ENCODE measurements at places on chromosomes 3 and 15.

- peak; percentile 93 for DNase-seq
These were observed 466.9 kb downstream of the SOX2 start for GRCh38 chr3:182178488-182179200.

DNA sequence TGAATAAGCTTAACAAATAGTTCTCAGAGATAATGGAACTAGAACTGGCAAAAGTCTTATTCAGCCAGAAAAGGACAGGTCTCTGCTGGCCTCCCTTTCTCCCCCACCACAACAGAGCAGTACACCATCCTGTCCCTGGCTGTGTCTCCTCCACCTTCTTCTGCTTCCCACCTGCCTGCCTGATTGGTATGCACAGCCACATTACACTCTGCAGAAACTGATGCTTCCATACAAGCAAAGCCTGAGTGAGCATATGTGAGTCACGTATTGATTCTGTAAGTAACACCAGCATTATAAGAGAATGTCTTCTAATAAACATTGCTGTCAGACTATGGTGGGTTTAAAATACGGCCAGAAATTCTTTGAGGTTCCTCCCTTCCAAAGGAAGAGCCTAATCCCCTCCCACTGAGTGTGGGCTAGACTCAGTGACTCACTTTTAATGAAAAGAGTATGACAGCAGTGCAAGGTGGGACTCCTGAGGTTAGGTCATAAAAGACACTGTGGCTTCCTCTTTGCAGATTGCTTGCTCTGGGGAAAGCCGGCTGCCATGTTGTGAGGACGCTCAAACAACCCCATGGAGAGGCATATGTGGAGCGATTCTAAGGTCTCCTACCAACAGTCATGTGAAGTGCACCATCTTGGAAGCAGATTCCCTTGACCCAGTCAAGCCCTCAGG, 44.4 kb downstream of the ANXA2 start:
- no peak for DNase-seq

- DNase-seq = no peak
These were observed 17.4 kb upstream of the RTP2 start for GRCh38 chr3:187719628-187720336.

DNA sequence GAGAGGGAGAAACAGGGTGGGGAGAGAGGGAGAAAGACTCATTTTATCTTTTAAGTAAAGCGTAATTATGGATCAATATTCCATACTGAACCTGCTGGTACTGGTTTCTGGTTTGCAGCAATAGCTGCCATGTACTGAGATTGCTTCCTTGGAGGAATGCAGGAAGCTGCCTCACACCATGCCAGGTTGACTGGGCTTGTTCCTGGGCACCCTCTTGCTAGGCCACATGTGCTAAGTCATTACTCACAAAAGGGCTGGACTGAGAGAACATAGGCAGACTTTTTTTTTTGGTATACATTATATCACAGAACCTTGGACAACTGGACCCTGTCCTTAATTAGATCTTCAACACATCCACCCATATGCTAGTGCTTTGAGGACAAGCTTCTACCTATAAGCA, 193.4 kb downstream of the ZNF621 start:
- DNase-seq = no peak

DNA sequence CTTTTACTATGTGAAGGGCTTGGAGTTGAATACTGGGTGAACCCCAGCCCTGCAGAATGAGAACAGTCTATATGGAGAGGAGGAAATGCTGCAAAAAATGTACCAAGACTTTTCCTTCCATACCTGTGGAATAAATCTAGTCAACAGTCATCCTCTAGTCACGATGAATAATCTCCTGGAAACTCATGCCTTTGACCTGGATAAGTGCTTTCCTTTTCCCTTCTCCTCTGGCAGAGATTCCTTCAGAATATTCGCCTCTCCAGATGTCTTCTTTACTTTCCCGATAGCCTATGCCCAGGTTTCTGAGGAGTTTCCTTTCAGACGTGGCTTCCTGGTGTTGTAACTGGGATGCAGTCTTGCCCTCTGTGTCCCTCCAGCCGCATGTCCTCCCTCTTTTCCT, 28.1 kb downstream of the CCNL1 start:
- no peak for DNase-seq

- no peak for DNase-seq
These were observed 19.3 kb upstream of the TMEM42 start for GRCh38 chr3:44842376-44842775.

GRCh38 chr3:134602440-134602814, 48.4 kb downstream of the KY start:
- DNase-seq = no peak

DNA sequence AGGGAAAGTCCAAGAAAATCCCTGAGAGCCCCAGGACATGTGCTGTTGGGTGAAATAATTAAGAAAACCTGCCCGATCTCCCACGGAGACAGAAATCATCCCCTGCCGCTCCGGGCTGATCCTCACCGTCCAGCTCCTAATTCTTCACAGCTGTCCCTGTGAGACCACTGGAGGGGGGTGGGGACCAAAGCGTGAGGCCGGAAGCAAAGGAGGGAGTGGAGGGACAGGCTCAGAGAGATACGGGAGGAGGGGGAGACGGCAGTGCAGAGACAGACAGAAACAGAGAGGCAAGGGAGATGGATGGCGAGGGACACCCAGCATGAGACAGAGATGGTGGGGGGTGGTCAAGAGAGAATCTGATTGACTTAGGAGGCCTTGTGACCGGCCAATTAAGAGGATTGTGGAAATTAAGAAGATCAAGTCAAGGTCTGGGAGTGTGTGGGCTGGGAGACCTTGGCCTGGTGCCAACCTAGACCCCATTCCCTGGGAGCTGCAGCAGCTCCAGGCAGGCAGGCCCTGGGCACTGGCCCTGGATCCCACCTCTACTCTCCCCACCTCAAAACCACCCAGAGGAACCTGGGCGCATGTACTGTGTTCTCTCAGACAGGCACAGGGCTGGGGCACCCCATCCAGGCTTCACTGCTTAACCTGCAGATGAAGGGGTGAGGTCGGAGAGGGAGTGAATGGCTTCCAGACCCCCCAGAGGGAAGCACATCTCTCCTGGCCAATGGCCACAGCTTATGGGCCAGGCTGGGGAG, 113.2 kb upstream of the ALDH1A3 start:
- DNase-seq = no peak

- no peak for DNase-seq
These were observed 24.1 kb upstream of the BNIP2 start for GRCh38 chr15:59713177-59713576.

- no peak for DNase-seq
These were observed 1.3 kb downstream of the NEIL1 start for GRCh38 chr15:75348034-75348561.

- no peak for DNase-seq
These were observed 6.3 kb upstream of the NCBP2 start for GRCh38 chr3:196948442-196949284.

DNA sequence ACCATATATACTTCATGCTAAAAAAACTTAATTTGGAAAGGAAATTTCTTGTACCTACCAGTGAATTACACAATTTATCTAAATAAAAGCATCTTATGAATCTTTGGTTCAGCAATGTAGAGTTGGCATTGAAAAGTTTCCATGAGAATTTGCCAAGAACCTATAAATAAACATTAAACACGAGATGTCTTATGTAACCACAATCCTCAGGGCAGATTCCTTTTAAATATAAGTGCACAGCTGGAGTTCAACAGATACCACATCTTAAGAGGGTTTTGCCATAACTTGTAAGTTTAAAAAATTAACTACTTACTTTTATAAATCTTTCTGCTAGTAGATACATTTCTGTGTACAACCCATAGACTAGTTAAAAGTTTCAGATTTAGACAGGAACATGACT, 499.3 kb upstream of the ARRDC4 start:
- DNase-seq = peak; percentile 53

DNA sequence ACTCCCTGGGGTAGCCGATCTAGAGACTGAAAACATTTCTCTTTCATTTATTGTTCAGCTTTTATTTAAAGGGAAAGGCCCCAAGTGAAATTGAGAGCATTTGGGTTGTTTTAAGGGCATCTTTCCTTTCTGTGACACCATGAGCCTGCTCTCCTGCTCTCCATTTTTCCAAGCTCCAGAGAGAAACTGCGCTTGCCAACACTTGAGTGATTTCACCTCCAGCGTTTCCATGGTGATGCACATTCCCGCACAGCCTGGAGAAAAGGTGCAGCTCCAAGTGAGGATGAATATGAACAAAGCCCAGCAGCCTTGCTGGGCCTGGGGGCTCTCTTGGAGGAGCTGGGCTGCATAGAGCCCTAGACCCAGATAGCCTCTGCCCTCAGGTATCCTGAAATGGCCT, 159.2 kb upstream of the PPP2R3A start:
- DNase-seq = no peak

- DNase-seq = no peak
These were observed 34.9 kb upstream of the CILP start for GRCh38 chr15:65246026-65246714.

DNA sequence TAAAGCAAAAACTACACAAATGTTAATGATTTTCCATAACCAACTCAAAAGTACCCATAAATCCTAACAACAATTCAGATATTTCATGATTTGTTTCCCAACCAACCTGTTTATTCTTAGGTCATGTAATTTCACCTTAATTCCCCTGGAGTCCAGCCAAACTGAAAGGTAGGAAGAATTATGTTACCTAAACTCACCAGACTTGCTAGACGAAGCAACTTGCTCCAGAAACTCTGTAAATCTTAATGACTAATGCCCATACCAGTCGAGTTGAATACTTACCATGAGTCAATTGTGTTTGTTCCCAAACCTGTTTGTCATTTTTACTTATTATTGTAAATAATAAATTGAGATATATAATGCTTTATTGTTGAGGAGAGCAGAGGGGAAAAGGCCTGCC, 1030.0 kb downstream of the TBL1XR1 start:
- DNase-seq = no peak

- peak; percentile 91 for DNase-seq
These were observed 45.0 kb downstream of the SUCNR1 start for GRCh38 chr3:151918253-151919029.

DNA sequence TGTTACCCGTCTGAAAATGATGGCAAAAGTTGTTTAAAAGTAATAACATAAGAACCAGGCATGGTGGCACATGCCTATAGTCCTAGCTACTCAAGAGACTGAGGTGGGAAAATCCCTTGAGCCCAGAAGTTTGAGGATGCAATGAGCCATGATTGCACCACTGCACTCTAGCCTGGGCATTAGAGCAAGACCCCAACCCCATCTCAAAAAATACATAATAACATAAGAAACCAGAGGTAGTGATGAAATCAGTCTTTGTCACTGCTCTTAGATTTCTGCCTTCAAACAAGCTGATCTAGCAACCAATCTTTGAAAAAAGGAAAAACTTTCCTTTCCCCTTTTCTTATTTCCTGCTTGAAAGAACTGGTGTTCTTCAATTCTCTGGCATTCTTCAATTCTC, 71.3 kb downstream of the TMCC1 start:
- no peak for DNase-seq

GRCh38 chr15:66014635-66015182, 145.4 kb downstream of the RAB11A start:
- no peak for DNase-seq

- DNase-seq = no peak
These were observed 609.8 kb upstream of the BCHE start for GRCh38 chr3:166446986-166447385.

DNA sequence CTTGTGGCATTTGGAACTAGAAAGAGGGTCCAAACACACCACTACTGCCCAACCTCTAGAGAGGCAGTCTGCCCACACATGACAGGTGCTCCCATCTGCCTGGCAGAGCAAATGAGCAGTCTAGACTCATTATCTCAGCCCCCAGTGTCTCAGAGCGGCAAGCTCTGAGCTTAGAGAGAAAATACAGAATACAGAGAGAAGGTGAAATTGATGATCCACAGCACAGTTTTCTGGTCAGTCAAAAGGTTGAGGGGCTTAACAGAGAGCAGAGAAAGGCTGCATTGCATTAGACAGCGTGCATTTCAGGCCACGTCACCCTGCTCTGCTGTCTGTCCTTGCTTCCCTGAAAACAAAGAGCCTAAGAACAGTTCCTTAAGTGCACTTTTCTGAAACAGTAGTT, 135.1 kb downstream of the KCNMB2 start:
- no peak for DNase-seq

- DNase-seq = no peak
These were observed 3.7 kb downstream of the PBRM1 start for GRCh38 chr3:52682016-52682415.

GRCh38 chr15:95326431-95327182, 1003.9 kb upstream of the NR2F2 start:
- DNase-seq = no peak

GRCh38 chr3:134339331-134339730, 34.9 kb downstream of the AMOTL2 start:
- DNase-seq = no peak

- no peak for DNase-seq
These were observed 274.4 kb upstream of the ROBO2 start for GRCh38 chr3:76765511-76765910.

GRCh38 chr3:153295901-153296300, 133.9 kb downstream of the RAP2B start:
- no peak for DNase-seq

GRCh38 chr3:50480471-50480870, 23.0 kb downstream of the CACNA2D2 start:
- DNase-seq = no peak

DNA sequence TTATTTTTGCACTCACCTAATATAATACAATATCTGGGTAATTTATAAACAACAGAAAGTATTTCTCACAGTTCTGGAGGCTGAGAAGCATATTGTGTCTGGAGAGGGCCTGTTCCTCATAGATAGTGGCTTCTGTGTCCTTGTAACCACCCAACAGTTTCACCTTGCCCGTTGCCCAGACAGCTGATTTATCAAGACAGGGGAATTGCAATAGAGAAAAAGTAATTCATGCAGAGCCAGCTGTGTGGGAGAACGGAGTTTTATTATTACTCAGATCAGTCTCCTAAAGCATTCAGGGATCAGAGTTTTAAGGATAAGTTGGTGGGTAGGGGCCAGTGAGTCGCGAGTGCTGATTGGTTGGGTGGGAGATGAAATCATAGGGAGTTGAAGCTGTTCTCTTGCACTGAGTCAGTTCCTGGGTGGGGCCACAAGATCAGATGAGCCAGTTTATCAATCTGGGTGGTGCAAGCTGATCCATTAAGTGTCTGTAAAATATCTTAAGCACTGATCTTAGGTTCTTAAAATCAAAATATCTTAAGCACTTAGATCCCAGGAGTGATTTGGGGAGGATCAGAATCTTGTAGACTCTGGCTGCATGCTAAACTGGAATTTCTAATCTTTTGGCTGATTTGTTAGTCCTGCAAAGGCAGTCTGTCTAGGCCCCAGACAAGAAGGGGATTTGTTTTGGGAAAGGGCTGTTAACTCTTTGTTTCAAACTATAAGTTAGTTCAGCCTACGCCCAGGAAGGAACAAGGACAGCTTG, 33.9 kb upstream of the C15orf39 start:
- DNase-seq = no peak

- DNase-seq = no peak
These were observed 251.5 kb downstream of the CLSTN2 start for GRCh38 chr3:140186421-140186920.

- no peak for DNase-seq
These were observed 146.7 kb downstream of the NR2E3 start for GRCh38 chr15:71957026-71957425.

DNA sequence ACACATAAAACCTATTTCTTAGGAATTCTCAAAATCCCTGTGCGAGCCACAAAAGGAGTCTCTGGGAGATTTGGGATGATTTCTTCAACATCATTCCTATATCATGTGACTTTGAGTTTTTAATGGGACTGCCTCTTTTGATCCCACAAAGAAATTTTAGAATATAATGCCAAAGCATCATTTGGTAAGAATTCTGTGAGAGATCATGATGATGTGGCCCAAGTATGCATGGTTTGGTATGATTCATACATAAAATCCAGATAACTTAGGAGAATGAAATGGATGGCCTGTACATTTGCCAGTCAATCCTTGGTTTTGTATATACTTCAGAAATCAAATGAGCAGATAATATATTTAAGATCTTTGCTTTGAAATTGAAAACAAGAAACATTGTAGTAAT, 61.3 kb downstream of the UBE2E2 start:
- DNase-seq = no peak

Measured in SK-N-MC (cell line).